ENCODE measurements at places on chromosomes 16 and 17. TPM values are rescaled to one million over a fixed set of nuclear protein-coding genes. Genes with fewer than 3 reads are reported as not detected.

- DNase-seq: no peak
- H3K4me3 ChIP-seq: no peak overlapping the region
- H3K27ac ChIP-seq: no peak overlapping the region
- H3K36me3 ChIP-seq: peaks cover 67% of the 10 kb centered on the region
- no peaks in the 10 kb centered on the region for H3K4me1 ChIP-seq
These were observed 67.1 kb downstream of the CLEC18A start for GRCh38 chr16:70018254-70018653.

- no peaks in the 10 kb centered on the region for H3K27me3 ChIP-seq
- peaks cover 6% of the 10 kb centered on the region for H3K4me1 ChIP-seq
- no peak overlapping the region for H3K4me3 ChIP-seq
- DNase-seq: no peak
These were observed 11.5 kb downstream of the EPOP start for GRCh38 chr17:38663125-38663751.

GRCh38 chr17:74744349-74744713 is 4.1 kb upstream of the NHERF1 start:
- H3K4me1 ChIP-seq: peaks cover 25% of the 10 kb centered on the region
- H3K27me3 ChIP-seq: peaks cover 33% of the 10 kb centered on the region
- H3K4me3 ChIP-seq: no peak overlapping the region
- peak overlapping the region; percentile 75 for H3K27ac ChIP-seq
- no peaks in the 10 kb centered on the region for H3K36me3 ChIP-seq

GRCh38 chr16:51150165-51150887 is 744 bp downstream of the SALL1 start:
- H3K27ac ChIP-seq: peak overlapping the region; percentile 40
- H3K36me3 ChIP-seq: no peaks in the 10 kb centered on the region
- H3K4me3 ChIP-seq: peak overlapping the region; percentile 32
- no peak for DNase-seq
- H3K4me1 ChIP-seq: peaks cover 10% of the 10 kb centered on the region

GRCh38 chr16:5838725-5839124 is 741.1 kb upstream of the EEF2KMT start:
- no peak overlapping the region for H3K27ac ChIP-seq
- H3K4me3 ChIP-seq: no peak overlapping the region
- H3K36me3 ChIP-seq: no peaks in the 10 kb centered on the region
- no peak for DNase-seq
- no peaks in the 10 kb centered on the region for H3K27me3 ChIP-seq

DNA sequence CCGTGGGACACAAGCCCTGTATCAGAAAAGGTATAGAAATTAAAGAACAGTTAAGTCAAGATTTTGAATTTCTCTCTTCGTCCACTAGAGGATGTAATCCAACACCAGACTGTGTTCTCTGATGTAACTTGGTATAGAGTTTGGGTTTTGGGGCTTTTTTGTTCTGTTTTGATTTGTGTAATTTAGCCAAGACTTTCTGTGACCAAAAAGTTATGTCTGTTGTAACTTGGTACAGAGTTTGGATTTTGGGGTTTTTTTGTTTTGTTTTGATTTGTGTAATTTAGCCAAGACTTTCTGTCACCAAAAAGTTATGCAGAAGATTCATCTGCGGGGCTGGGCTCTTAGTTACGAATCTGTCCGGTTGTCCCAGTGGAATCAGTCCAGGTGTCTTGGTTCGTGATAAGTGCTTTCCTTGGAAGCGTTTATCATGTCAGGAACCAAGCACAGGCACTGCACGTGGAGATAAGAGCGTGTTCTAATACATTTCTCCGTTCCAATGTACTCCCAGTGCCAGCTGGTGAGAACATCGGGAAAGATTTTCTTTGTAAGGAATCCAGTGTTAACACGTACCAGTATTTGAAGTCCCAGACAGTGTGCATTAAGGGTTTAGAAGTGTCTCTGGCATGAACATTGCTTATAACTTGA is 44.1 kb upstream of the SEC14L1 start:
- no peaks in the 10 kb centered on the region for H3K27me3 ChIP-seq
- H3K4me1 ChIP-seq: peaks cover 45% of the 10 kb centered on the region
- peak overlapping the region; percentile 60 for H3K27ac ChIP-seq
- peaks cover 37% of the 10 kb centered on the region for H3K36me3 ChIP-seq

- peak overlapping the region; percentile 95 for H3K27ac ChIP-seq
- H3K4me1 ChIP-seq: peaks cover 43% of the 10 kb centered on the region
- H3K4me3 ChIP-seq: peak overlapping the region; percentile 99
- H3K27me3 ChIP-seq: no peaks in the 10 kb centered on the region
- no peaks in the 10 kb centered on the region for H3K36me3 ChIP-seq
These were observed 971 bp downstream of the MINK1 start for GRCh38 chr17:4833941-4834680.

- no peaks in the 10 kb centered on the region for H3K27me3 ChIP-seq
- DNase-seq: no peak
- no peak overlapping the region for H3K4me3 ChIP-seq
- H3K4me1 ChIP-seq: peaks cover 3% of the 10 kb centered on the region
- no peak overlapping the region for H3K27ac ChIP-seq
These were observed 13.5 kb upstream of the DYNLRB2 start for GRCh38 chr16:80527297-80527696.

- no peak overlapping the region for H3K4me3 ChIP-seq
- no peaks in the 10 kb centered on the region for H3K4me1 ChIP-seq
- no peaks in the 10 kb centered on the region for H3K27me3 ChIP-seq
- no peak for DNase-seq
These were observed 234.7 kb upstream of the MAF start for GRCh38 chr16:79835194-79835593.

DNA sequence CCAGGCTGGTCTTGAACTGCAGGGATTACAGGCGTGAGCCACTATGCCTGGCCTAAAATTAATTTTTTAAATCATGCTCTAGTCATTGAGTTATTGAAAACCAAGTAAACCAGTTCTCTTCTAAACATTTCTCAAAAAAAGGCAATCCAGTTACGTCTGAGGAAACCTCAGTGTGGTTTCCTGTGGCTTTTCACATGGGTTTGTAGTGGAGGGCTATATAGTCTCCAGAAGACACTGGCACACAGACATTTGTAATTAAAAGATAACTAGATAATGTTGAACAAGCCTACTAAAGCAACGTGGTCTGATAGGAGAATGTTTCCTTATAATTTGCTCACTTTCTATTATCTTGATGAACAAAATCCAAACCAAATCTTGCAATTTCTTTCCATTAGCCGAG is 5.2 kb upstream of the TOB1 start:
- H3K27me3 ChIP-seq: no peaks in the 10 kb centered on the region
- H3K4me3 ChIP-seq: no peak overlapping the region
- no peak for DNase-seq

DNA sequence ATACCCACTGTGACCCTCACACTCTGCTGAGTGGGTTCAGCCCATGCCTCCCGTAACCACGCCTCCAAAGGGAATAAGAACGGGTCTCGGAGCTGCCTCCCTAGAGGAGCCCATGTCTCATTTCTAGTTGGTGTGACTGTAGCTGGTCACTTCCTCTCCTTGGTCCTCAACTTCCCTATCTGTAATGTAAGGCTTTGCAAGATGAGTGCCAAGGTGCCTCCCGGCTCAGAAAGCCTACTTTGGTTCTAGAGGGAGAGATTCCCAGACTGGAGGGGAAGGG is 20.8 kb downstream of the C16orf74 start:
- no peak overlapping the region for H3K27ac ChIP-seq
- H3K4me3 ChIP-seq: no peak overlapping the region

- H3K4me1 ChIP-seq: no peaks in the 10 kb centered on the region
- DNase-seq: no peak
- no peaks in the 10 kb centered on the region for H3K36me3 ChIP-seq
These were observed 296.6 kb upstream of the PMFBP1 start for GRCh38 chr16:72468582-72468981.

DNA sequence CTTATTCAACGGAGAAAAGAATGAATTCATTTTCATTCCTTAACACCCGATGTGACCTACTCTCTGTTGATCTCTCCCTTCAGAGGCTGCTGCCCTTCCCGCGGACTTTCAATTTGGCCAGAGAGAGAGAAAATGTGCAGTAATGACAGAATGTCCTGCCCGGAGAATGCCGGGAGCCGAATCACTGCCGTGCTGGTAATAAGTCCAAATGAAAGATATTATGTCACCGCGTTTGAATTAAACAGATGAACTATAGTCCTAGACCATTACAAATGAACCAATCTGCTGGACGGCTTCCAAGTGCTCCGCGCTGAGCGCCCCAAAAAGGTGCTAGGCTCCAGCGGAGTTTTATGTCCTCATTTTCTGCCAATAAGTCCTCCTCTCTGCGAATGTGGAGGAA is 14.7 kb upstream of the C16orf82 start:
- H3K36me3 ChIP-seq: no peaks in the 10 kb centered on the region
- H3K4me1 ChIP-seq: peaks cover 22% of the 10 kb centered on the region
- H3K27ac ChIP-seq: no peak overlapping the region
- peak overlapping the region; percentile 10 for H3K4me3 ChIP-seq
- DNase-seq: no peak

The NOG gene
- total RNA-seq: 16.2 TPM

The SRSF2 gene
- total RNA-seq: 452 TPM

The EVI2A gene
- total RNA-seq: 5.5 TPM

The CIBAR2 gene
- total RNA-seq: not detected

Measured in tibial nerve (tissue), 4 donors.